ENCODE measurements at places on chromosomes 2 and 18.

DNA sequence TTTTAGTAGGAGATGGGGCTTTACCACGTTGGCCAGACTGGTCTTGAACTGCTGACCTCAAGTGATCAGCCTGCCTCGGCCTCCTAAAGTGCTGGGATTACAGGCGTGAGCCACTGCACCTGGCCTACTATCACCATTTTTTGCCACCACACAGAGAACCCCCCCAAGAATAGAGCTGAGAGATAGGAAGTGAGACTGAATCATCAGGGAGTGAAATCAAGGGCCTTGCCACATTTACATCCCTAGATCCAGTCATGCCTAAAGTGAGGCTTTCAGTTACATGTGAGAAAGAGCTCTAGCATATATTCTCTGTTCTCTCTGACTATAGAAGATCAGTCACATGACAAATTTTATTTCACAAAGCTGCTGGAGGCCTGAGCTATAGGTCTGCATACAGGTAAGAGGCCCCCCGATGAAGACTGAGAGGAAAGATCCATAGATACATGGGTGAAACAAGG is 28.0 kb upstream of the KCMF1 start:
- peak; percentile 46 for DNase-seq

DNA sequence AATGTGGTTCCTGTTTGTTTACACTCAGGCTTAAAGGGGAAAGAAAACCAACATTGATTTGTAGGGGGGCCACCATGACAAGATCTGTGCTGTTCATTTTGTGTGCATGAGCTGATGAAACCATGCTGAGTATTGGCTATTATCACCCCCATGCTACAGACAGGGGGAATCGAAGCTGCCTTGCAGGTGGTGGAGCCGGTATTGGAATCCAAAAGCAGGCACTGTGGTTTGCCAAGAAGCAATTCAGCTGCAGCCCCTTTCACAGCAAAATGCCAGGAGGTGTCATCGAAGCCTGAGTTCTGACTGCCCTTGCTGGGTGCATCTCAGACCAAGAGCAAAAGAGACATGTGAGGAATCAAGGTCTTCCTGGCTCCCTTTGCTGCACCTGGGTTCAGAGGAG is 221.9 kb downstream of the UXS1 start:
- no peak for DNase-seq

- no peak for DNase-seq
These were observed 111.2 kb downstream of the FARSB start for GRCh38 chr2:222544661-222545060.

DNA sequence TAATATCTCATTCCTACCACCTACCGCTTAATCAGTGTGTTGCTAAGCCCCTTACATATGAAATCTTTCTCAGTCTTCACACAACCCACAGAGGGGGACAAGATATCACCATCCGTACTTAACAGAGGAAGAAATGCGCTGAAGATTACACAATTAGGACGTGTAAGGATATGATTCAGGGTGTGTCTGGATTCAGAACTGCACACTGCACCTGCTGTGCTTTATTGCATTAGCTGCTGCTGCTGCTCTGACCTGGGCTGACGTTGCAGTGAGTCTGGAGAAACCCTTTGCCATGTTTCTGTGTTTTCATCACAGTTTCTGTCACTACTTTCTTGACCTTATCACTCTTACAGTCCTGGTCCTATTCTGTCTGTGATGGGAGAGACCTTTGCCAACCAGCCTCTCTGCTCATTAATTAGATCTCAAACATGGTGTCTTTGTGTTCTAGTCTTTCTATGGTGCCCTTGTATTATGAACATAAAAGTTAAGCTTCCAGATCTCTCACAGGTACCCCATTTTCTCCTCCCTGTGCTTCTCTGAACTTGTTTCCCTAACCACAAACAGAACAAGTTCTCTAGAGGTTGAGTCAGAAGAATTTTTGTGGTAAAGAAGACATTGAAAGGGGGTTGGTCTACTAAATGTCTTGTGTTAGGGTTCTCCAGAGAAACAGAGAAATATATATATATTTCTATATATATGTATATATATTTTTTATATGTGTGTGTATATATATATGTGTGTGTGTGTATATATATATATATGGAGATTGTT is 92.9 kb upstream of the CYP1B1 start:
- peak; percentile 41 for DNase-seq

- no peak for DNase-seq
These were observed 112.9 kb downstream of the THADA start for GRCh38 chr2:43482961-43483360.

GRCh38 chr2:22800412-22800811 is 584.6 kb upstream of the KLHL29 start:
- no peak for DNase-seq

DNA sequence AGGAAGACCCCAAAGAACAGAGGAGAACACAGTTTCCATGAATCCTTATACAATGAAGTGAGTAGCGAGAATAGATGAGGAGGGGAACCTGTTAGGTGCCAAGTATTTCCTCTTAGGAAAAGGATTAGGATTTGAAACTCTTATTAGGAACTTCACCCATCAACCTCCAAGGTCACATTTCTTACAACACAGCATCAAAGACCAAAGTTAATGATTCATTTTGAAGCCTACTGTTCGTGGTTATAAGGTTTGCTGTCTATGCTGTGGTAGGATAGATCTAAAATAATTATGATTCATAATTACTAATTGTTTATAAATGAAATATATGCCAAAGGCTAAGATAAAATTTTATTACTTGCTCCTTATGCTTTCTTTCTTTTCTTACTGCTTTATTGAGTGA is 6.1 kb downstream of the CFAP221 start:
- DNase-seq, result no peak

DNA sequence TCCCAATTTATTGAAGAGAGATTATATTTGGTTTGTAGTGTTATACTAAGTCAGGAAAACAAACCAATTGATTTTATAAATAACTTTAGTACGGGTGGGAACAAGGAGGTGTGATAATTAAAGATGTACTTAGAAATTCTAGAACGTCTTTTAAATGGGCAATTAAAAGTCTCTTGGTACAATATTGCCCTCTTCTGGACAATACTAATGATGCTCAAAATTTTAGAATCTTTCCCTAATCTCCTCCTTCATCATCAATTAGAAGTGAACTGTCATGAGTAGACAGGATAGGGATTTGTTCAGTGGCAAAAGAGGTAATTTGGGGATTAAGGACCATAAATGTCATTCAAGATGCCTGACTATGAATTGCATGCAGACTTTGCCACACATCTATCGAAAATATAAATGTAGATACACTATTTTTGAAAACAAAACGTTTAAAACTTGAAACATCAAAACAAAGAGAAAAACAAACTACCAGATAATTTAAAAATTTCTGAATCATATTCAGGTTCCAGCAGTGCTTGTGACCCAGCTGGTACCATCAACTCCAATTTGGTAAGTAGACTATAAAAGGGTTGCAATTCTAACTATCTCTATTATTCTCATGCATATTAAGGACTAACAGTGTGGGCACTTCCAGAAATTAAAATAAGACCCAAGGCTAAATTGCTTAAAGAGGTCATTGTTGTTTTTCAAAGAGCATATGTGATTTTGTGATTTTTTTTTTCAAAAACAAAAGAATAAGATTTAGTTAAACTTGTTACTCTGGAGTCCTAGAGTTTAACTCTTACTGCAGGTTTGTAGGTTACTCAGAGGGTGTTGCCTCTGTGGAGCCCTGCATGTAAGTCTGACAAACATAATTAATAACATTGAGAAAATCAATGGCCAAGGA is 123.5 kb downstream of the LAMA3 start:
- peak; percentile 58 for DNase-seq

DNA sequence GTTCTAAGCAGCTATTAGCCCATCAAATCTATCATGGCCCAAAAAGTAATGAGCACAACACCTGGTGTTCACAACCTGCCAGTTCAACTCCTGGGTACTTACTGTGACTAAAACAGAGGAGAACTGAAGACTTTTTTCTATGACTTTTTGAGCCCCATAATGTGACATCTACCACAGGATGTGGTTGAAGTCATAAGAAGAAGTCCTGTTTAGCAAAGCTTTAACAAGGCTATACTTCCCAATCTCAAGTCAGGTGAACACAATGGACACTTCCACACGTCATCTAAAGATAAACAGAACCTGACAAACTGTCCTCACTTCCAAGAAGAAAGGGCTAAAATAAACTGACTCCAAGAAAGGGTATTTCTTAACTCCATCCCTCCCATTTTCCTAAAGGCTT is 138.8 kb downstream of the ATAD2B start:
- DNase-seq, result no peak

- no peak for DNase-seq
These were observed 152.6 kb downstream of the FAM210A start for GRCh38 chr18:13573750-13574149.

DNA sequence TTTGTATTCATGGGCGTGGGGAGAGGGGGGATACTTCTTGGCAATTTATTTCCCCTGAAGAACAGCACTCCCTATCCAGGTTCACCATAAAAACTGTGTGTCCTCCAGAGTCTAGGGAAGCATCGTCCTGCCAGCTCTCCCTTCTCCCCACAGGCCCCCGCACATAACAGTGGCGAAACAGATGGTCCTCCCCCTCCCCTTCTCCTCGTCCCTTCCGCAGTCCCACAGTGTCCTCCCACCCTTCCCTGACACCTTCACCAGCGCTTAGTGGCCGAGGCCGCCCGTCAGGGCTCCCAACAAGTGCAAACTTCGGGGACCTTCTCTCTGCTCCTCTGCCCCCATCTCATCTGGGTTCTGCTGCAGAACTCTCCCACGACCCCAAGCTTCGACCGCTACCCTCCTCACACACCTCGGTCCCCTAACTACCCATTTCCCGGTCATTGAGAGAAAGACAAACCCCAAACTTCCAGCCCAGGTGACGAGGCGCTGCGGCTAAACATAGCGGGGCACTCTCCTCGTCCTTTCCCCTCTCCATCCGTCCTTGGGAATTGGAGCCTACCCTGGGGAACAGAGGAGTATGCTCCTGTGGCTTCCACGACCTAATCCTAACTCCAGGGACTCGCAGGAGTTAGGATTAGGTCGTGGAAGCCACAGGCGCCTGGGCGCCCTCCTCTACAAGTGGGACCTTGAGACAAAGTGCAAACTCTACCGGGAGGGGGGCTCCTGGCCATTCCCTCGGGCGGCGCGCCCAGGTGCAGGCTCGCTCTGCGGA is 971 bp downstream of the ZNF385B start:
- no peak for DNase-seq

DNA sequence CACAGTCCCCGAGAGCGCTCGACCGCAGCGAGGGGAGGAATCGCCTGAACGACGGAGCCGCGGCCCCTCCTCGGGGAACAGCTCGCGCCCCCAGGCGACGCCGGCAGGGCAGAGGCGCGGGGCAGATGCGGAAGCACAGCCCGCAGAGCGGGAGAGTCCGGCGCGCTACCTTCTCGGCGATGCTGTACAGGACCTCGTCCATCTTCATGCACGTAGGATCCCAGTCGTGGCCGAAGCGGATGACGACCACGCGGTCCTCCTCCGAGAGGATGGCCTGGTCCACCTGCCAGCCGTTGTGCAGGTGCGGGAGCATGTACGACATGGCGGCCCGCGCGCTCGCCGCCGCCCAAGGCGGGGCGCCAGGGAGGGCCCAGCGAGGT is 302 bp downstream of the TXNL4A start:
- peak; percentile 52 for DNase-seq

DNA sequence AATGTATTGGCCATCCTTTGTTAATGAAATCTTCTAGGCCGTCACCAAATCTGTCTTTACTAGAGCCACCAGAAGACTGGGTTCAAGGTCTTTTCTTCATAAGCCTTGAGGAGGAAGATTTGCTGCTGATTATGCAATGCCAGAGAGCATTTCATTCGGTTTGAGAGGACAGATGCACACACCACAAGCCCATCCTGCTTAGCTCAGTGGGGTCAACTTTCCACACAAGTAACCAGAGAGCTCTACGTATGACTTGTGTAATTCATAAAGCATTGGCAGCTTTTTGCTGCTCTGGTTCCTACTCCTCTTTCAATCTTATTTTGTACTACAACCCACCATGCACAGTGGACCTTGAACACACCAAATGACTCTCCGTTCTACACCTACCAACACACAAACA is 106.9 kb downstream of the OSR1 start:
- DNase-seq, result no peak

DNA sequence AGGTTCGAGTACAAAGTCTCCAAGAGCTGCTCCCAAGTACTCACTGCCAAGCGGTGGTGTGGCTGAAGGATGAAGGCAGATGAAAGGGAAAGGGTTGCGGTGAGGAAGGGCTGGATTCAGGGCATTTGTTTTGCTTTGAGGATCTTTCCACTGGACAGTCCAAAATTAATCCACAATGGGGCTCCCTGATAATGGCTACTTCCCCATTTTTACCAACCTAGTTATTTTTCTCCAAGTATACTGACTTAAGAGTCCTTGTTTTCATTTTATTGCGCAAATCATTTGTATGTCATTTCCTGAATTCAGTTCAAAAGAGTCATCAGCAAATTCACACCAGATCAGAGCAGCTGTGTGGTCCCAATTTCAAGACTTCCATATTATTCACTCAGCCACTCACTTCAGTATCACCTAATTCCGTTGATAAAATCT is 464 bp upstream of the SESTD1 start:
- DNase-seq, result peak; percentile 73
